Left kidney (tissue), 8 donors: ENCODE measurements at places on chromosomes 3 and 15.

GRCh38 chr3:88226910-88227309, 77.2 kb downstream of the C3orf38 start:
- DNase-seq = no peak

GRCh38 chr3:196868297-196868661, 559 bp downstream of the SENP5 start:
- DNase-seq = peak; percentile 12

DNA sequence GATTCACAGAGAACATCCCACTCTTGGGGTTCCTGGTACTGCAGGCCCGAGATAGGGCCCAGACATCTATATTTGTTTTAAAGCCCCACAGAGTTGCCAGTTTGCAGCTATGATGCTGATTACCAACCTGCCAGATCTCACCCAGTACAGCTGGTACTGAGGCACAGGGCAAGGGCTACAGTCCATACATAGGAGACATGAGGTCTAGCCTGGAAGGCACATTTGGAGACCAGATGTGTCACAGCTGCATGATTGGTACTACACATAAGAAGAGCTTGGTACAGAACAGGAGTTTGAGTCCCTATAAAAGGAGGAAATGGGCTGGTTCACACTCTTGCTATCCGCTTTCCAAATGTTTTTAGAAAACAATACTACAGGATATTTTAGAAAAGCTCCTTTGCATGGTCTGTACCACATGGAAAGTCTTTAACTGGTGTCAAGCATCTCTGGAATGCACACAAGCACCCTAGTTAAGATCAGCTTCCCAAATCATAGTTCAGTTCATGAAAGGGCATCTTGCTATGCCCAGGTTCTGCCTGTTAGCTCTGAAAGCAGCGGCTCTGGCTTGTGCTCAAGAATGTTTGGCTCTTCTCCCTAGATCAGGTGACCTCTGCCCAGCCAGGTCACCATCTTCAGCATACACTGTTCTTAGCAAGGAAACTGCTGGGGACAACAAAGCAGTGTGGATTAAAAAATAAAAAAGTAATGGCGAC, 20.6 kb downstream of the MTMR14 start:
- no peak for DNase-seq

- DNase-seq = no peak
These were observed 9.8 kb downstream of the HOMER2 start for GRCh38 chr15:82942691-82943090.
